ENCODE measurements at places on chromosomes 12 and 14. TPM values are rescaled to one million over a fixed set of nuclear protein-coding genes. Genes with fewer than 3 reads are reported as not detected.

GRCh38 chr12:18798535-18799361 lies 60.8 kb downstream of the CAPZA3 start:
- no peak for DNase-seq

DNA sequence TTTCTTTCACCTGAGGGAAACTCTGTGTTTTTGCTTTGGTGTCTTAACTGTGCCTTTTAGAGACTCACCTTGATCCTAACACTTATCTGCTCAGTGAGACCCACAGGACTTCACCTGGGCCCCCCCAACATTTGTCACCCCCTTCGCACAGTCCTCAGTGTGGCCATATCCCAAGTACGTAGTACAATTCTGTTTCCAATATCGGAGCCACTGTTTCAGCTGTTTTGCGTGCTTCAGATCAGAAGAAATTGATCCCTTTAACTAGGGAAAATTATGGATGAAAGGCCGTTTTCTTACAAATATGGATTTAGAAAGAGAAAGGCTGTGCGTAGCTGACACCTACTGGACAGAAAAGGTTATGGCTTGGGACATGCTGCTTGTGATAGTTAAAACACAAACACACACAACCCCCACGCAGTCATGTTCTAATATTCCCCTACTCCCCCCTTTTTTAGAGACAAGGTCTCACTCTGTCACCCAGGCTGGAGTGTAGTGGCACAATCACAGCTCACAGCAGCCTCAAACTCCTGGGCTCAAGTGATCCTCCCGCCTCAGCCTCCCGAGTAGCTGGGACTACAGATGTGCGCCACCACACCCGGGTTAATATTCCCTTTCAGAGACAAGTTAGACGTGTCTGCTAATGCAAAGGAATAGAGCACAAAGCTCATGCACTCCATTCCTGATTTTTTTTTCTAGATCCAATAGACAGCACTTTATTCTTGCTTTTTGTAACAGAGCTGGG lies 3.6 kb upstream of the SLC7A8 start:
- DNase-seq = no peak

The TMCC3 gene
- total RNA-seq = 2.2 TPM

- no peak for DNase-seq
These were observed 258.6 kb upstream of the TMEM132C start for GRCh38 chr12:128008341-128008740.

- DNase-seq = no peak
These were observed 283.0 kb upstream of the RTL1 start for GRCh38 chr14:101186544-101186943.

GRCh38 chr12:45124485-45125155 lies 73.7 kb upstream of the DBX2 start:
- DNase-seq = no peak

DNA sequence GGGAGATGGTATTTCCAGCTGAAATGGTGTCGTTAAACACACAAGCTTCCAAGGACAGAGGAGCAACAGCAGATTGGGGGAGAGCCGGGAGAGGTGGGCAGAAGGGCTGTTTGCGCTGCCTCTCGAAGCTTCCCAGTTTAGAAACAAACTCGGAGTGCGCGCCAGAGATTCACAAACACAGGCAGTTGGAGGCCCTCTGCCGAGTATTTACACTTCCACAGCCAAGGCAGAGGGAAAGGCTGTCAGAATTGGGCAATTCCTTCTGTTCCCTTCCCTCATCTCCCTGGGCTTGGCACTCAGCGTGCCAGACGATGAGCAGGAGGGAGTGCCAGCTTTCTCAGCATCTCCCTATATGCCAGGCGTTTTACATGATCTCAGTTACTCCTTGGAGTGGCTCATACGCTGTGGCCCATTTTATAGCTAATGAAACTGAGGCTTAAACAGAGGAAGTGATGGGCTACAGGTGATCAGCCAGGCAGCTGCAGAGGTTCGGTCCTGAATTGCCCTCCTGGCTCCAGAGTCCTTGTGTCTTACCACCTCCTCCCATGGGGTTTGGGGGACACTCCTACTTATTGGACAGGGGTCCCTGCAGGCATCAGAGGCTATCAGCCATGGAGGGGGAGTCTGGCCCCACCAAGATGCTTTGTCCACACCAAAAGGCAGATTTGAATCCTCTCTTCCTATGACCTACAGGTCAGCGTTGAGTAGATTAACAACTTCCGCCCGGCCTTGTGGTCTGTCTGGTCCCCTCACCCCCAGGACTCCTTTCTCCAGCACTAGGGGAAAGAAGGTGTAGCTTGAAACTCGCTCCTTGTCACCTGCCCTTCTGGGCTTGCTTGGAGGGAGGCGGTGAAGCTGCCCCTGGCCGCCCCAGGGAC lies 3.1 kb downstream of the FAM222A start:
- DNase-seq = peak; percentile 63

The CCDC38 gene
- 0.15 TPM for total RNA-seq

- peak; percentile 79 for DNase-seq
These were observed 1.8 kb downstream of the GLI1 start for GRCh38 chr12:57461276-57461916.

GRCh38 chr14:100281286-100282082 lies 24.8 kb downstream of the SLC25A29 start:
- DNase-seq = no peak

- no peak for DNase-seq
These were observed 51.2 kb downstream of the ACSS3 start for GRCh38 chr12:81128930-81129554.

The KLRC2 gene
- not detected for total RNA-seq

DNA sequence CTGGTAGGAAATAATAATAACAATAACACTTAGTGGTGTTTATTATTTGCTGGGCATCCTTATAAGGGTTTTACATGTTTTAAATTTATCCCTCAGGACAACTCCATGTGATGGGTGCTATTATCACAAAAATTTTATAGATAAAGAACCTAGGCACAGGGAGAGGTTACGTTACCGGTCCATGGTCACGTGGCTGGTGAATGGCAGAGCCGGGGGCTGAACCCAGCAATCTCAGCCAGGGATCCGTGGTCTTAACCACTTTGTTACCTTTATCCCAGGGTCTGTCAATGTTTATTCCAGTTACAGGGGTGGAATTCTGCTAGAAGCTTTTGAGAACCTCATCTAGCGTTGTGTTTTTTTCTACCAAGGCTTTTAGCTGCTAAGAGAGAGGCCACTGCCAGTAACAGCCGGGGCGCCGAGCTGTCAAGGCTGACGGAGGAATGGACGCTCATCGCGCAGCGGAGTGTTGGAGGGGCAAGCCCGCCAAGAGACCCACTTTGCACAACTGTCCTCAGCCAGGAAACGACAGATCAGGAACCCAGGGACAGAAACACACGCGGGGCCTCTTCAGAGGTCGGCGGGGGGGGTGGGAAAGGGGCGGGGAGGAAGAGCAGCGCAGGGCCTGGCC lies 418 bp downstream of the AMN1 start:
- no peak for DNase-seq

DNA sequence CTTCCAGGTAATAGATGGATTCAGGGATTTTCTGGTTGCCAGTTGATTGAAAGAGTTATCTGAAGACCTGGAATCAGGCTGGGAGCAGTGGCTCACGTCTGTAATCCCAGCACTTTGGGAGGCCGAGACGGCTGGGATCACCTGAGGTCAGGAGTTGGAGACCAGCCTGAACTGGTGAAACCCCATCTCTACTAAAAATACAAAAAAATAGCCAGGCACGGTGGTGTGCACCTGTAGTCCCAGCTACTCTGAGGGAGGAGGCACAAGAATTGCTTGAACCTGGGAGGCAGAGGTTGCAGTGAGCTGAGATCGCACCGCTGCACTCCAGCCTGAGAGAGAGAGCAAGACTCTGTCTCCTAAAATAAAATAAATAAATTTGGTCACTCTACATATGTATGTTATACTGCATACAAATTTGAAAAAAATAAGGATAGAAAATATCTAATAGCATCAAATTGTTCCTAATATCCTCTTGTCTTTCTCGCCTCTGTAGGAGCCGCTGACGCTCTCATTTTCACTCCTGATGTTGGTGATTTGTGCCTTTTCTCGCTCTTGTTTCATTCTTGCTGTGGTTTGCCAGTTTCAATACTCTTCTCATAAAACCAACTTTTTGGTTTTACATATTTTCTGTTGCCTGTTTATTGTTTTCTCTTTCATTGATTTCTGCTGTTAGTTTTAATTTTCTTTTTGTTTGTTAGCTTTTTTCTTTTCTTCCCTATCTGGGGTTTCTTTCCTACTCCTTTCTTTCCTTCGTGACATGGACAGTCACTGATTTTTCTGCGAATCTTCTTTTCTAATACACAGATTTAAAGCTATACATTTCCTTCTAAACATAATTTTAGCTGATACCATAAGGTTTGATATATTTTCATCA lies 23.8 kb upstream of the PLD4 start:
- DNase-seq = no peak

The TMEM229B gene
- total RNA-seq = 2.2 TPM

GRCh38 chr12:114662512-114663177 lies 21.3 kb downstream of the TBX3 start:
- DNase-seq = peak; percentile 83

DNA sequence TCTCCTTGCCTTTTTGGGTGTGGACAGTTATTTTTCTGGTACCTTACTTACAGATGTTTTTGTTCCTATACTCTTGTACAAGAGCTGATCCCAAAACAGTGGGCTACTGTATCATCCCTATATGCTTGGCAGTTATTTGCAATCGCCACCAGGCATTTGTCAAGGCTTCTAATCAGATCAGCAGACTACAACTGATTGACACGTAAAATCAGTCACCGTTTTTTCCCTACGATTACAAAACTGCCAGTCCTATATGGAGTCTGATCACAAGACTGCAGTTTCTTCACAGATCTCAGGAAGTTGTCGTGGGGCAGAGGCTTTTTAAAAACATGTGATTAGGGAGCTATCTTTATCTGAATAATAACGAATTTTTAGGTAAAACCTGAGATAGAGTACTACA lies 1.3 kb downstream of the LYSET start:
- no peak for DNase-seq

The ALDH1L2 gene
- 2.5 TPM for total RNA-seq

The TAS2R19 gene
- total RNA-seq = 0.77 TPM

- no peak for DNase-seq
These were observed 7.3 kb upstream of the ITFG2 start for GRCh38 chr12:2805143-2805520.

The CFAP54 gene
- 0.10 TPM for total RNA-seq

DNA sequence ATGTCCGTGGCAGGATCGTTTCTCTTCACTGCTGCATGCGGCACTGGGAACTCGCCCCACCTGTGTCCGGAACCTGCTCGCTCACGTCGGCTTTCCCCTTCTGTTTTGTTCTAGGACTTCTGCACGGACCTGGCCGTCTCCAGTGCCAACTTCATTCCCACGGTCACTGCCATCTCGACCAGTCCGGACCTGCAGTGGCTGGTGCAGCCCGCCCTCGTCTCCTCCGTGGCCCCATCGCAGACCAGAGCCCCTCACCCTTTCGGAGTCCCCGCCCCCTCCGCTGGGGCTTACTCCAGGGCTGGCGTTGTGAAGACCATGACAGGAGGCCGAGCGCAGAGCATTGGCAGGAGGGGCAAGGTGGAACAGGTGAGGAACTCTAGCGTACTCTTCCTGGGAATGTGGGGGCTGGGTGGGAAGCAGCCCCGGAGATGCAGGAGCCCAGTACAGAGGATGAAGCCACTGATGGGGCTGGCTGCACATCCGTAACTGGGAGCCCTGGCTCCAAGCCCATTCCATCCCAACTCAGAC lies 1.2 kb downstream of the FOS start:
- peak; percentile 52 for DNase-seq

The PHC1 gene
- total RNA-seq = 24.7 TPM

- peak; percentile 78 for DNase-seq
These were observed 796.4 kb downstream of the AACS start for GRCh38 chr12:125861299-125862281.

GRCh38 chr14:93799989-93800921 lies 12.0 kb upstream of the PRIMA1 start:
- no peak for DNase-seq

- peak; percentile 56 for DNase-seq
These were observed 34.1 kb upstream of the FZD10 start for GRCh38 chr12:130127912-130128789.

The KIF26A gene
- total RNA-seq = 6.0 TPM

DNA sequence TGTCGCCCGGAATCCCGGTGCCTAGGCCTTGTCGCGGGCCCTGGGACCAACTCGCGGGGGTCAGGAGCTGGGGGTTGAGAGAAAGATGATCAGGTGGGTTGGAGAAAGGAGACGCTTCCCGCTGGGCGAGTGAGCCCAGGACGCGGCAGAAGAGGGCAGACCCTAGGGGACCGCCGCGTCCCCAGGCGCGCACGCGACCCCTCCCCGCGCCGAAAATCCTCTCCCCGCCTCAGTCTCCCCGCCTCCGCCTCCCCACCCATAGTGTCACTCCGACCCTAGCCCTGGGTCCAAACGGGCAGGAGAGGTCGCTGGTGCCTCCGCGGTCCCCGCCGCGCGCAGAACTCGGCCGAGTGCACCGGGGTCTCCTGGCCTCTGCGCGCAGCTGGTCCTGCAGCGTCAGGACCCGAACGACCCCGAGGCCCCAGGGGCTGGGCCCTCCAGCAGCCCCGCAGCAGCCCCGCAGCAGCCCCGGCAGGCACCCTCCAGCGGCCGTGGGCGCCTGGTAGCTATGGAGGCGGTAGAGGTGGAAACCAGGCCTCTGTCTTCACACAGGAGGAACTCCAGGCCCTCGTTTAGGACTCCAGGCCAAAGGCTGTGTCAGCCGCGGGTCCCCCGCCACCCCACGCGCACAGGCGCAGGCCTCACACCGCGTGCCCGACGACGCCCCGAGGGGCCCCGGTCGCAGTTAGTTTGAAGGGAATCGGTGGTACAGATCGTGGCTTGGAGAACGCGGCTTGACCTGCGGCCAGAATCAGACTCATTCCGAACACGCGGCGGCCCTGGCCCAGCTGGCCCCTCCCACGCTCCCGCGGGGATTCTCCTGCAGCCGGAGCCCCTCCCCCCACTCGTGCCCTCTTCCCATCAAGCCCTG lies 60.1 kb upstream of the EIF5 start:
- DNase-seq = no peak

GRCh38 chr14:59360923-59361794 lies 104.0 kb downstream of the GPR135 start:
- peak; percentile 90 for DNase-seq

The GPR65 gene
- total RNA-seq = 0.42 TPM

The MIP gene
- total RNA-seq = not detected

The KRT80 gene
- not detected for total RNA-seq

- peak; percentile 77 for DNase-seq
These were observed 26.0 kb downstream of the XRCC3 start for GRCh38 chr14:103688906-103689902.

The POTEM gene
- total RNA-seq = not detected

GRCh38 chr12:93614917-93615596 lies 42.6 kb downstream of the SOCS2 start:
- DNase-seq = no peak

DNA sequence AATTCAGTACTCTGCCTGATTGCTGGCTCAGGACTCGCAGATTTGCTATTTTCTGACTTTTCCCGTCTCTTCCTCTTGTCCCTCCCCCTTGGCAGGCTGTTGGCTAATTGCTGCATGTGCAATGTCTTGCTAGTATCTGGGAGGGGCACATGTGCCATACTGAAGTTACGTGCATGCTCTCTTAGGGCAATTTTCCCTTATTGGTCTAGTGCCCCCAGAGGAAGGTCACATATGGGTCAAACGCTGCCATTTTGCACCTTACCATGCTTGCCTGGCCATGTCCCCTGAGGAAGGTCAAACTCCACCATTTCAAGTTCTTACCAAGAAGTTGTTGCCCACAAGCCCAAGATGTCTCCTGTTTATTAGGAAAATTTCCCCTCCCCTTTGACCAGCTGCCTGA lies 13.9 kb upstream of the ERC1 start:
- DNase-seq = no peak

- peak; percentile 85 for DNase-seq
These were observed 129.2 kb downstream of the GCH1 start for GRCh38 chr14:54773171-54774006.

- no peak for DNase-seq
These were observed 72.4 kb downstream of the USP15 start for GRCh38 chr12:62332598-62332997.

Data from left ventricle myocardium superior (tissue), 1 donor.